ENCODE measurements at places on chromosomes 3 and 15.

GRCh38 chr15:70879401-70879800 is 12.8 kb downstream of the THAP10 start:
- no peak for DNase-seq

GRCh38 chr3:54427941-54428871 is 305.9 kb downstream of the CACNA2D3 start:
- peak; percentile 51 for DNase-seq

DNA sequence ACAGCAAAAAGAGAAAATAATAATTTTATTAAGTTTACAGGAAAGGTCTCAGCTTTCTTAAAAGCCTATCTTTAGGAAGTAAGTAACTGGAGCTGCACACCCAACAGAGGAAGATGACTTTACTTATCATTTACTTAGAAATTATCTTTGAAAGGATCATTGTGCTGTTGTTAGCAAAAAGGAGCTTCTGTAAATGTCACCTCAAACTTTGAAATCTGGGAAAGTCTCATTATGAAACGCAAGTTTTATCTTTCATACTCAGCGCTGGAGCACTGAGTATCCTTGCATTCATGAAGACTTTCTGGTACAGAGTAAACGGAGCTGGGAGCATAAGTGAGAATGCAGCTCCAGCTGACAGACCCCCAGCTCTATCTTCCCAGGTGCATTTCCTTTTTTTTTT is 491.2 kb upstream of the TPRG1 start:
- no peak for DNase-seq

DNA sequence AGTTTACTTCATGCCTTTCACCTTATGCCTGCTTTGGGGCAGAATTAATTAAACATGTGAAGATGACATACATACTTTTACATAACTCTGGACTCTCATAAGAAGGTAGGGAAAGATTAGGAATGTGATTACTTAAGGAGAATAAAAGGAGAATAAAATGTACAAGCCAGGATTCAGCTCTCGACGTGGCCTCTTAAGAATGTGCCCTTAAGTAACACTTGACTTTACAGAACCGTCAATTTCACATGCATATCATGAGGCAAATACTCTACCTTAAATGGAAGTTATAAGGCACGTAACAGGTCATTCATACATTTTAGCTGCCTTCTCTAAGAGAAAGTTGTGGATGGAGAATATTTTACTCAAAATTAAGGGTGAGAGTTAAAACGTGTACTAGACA is 263.7 kb upstream of the LMCD1 start:
- no peak for DNase-seq

DNA sequence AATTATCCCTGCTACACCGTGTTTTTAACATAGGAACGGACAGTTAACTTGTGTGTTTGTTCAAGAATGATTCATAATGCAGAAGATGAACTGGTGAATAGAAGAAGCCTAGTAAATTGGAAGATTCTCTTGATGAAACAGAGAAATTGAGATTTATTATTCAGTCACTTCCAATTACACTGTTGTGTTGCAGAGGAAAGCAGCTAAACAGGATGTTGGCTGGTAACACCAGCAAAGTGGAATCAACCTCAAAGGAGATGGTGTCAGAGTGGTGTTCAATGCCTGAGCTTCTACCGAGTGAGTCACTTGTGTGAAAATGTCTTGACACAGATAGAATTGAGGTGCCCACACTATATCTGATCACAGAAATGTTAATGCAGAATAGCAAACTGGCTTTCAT is 399.6 kb downstream of the LPP start:
- no peak for DNase-seq
